ENCODE measurements at places on chromosomes 1 and 21. TPM values are rescaled to one million over a fixed set of nuclear protein-coding genes. Genes with fewer than 3 reads are reported as not detected.

DNA sequence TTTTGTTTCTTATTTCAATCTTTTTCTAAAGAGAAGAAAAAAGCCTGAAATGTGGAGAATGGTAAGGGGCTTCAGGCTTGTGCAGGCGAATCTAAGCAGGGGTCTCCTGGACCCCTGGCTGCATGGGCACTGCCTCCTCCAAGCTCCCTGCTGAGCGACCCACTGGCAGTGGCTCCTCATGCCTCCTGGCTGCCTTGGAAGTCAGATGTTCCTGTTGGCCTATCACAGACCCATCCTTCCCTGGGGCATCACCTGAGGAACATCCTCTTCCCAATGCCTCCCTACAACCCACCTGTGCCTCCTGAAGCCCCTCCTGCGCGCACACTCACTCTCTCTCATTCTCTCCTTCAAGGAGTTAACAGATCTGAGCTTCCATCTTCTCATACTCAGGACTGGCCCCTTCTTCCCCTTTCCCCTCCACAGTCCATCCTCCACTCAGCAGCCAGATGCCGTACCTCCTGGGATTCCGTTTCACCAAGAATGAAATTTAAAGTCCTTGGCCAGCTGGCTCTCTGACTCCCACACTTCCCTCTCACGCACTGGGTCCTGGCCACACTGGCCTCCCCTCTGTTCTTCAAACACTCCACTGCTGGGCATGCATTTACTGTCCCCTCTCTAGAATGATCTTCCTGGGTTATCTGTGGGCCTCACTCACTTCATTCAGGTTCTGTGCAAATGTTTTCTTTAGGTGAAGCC, 41.7 kb downstream of the AZIN2 start:
- no peak for DNase-seq

DNA sequence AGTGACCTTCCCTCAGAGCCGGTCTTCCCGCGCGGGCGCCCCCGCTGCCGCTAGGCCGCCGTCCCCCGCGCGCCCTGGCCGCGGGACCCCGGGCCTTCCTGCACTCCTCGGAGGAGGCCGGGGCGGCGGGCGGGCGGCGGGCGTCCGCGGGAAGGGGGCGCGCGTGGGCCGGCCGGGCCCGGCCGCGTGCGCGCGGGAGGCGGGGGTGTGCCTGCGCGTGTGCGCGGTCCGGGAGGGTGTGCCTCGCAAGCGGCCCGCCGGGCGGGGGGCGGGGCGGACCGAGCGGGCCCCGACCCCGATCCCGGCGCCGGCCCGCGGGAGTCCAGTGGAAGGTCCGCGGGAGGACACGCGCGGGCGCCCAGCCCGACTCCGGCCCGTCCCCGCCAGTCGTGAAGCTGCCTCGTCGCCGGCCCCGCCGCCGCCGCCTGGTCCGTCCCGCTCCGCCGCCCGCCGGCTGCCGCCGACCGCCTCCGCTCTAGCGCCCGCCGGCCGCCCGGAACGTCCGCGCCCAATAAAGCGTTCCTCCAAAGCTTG, 438 bp downstream of the MRPS6 start:
- no peak for DNase-seq

- DNase-seq = no peak
Observed at GRCh38 chr1:172478485-172478884, 34.6 kb upstream of the PIGC start.

GRCh38 chr1:201153474-201154388, 543 bp downstream of the TMEM9 start:
- no peak for DNase-seq

GRCh38 chr21:38327984-38328383, 71.2 kb downstream of the KCNJ15 start:
- no peak for DNase-seq

GRCh38 chr1:197918807-197919345, 1.7 kb downstream of the LHX9 start:
- no peak for DNase-seq

GRCh38 chr1:114130846-114131525, 22.7 kb downstream of the SYT6 start:
- no peak for DNase-seq

GRCh38 chr1:12001249-12001917, 17.9 kb upstream of the MIIP start:
- DNase-seq = no peak

DNA sequence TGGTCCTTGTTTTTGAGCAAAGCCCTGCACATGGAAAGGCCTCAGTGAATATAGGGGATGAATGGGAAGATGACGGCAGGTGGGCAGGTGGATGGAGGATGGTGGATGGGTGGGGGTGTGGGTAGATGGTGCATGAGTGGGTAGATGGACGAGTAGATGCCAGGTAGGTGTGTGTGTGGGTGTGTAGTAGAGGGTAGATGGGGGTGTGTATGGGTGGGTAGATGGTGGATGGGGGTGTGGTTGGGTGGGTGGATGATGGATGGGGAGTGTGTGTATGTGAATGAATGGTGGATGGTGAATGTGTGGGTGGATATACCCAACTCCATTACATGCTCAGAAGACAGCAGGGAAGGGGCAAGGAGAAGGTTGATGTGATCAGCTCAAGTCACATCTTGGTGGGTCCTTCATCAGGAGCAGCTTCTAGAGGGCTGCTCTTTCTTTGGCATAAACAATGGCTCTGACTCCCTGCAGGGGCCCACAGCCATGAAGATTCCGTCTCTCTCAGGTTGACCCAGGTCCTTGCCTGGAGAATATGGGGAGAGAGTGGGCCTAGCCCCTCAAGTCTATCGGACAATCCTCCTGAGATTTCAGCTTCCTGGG, 34.2 kb downstream of the GRHL3 start:
- no peak for DNase-seq

DNA sequence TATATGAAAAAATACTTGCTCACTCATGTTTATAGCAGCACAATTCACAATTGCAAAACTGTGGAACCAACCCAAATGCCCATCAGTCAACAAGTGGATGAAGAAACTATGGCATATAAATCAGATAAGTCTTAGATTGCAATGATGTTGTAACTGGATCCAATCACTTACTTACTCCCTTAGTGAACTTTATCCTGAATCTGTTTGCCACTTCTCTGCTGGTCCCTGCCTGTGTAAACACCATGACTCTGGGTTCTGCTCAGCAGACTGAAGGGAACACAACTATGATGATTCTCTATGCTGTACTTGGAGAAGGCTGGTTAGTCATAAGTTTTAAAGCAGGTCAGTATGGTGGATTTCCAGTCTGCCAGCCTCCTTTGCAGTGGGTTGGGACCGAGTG, 391.2 kb downstream of the RWDD3 start:
- no peak for DNase-seq

The BRDT gene
- under 0.01 TPM for total RNA-seq

The LYSMD1 gene
- 11.9 TPM for total RNA-seq

The TFF2 gene
- not detected for total RNA-seq

The TNNT2 gene
- 3.1 TPM for total RNA-seq

The NUCKS1 gene
- total RNA-seq = 149 TPM

The DPT gene
- 8.9 TPM for total RNA-seq

The MARK1 gene
- total RNA-seq = 1.9 TPM

The CDC14A gene
- total RNA-seq = 8.3 TPM

The LMX1A gene
- 0.05 TPM for total RNA-seq

Measured in thymus (tissue), 14 donors.